ENCODE measurements at places on chromosomes 12 and 14. TPM values are rescaled to one million over a fixed set of nuclear protein-coding genes. Genes with fewer than 3 reads are reported as not detected.

DTX1 gene
- total RNA-seq = 3.3 TPM

BIN2 gene
- total RNA-seq = 2.3 TPM

TMEM121 gene
- 1.3 TPM for total RNA-seq

GRCh38 chr14:103072595-103073366, 11.2 kb upstream of the LBHD2 start:
- DNase-seq = no peak

GRCh38 chr14:61260939-61261776, 20.0 kb downstream of the TMEM30B start:
- DNase-seq = no peak

- no peak for DNase-seq
Observed at GRCh38 chr12:108310489-108310888, 28.6 kb downstream of the CMKLR1 start.

DNA sequence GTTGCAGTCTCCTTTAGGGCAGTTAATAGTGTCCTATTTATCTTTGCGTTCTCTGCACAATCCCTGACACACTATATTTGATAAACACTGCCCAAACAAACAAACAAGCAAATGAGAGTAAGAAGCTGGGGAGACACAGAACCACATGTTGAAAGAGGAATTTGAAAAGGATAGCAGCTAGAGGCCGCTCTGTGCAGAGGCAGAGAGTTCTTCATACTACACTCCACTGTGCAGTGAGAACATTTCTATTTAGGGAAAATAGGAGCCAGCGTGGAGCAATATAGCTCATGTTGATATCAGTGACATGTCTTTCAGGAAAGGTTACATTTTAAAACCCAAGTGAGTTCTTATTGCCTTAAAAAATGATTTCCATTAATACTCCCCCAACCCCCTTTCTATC, 140.3 kb upstream of the SEL1L start:
- DNase-seq = no peak

- no peak for DNase-seq
Observed at GRCh38 chr12:32891956-32892355, 4.6 kb downstream of the PKP2 start.
